ENCODE measurements at places on chromosomes 2 and 18.

DNA sequence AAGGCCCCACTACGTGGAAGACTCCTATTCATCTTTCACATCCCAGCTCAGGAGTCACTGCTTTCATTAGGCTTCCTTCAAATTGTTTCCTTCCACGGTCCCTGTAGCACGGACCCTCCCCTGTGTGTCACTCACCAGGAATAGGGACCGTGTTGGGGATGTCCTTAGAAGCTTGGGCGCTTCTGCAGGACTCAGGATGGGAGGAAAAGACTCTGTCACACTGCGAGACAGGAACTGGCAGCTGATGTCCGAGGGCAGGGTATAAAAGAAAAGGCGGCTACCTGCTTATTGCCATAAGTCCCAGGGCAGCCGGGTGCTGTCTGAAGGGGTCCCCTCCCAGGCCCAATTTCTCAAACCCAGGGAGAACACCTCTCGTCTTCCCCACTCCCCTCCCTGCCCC, 79.1 kb downstream of the BCL2L11 start:
- H3K27ac ChIP-seq, result no peak overlapping the region
- no peak for DNase-seq
- no peak overlapping the region for H3K4me3 ChIP-seq
- H3K4me1 ChIP-seq, result peaks cover 19% of the 10 kb centered on the region
- no peaks in the 10 kb centered on the region for H3K36me3 ChIP-seq
- no peaks in the 10 kb centered on the region for H3K27me3 ChIP-seq

GRCh38 chr2:112849956-112850355, 13.4 kb upstream of the IL1B start:
- no peaks in the 10 kb centered on the region for H3K4me1 ChIP-seq
- H3K27ac ChIP-seq, result no peak overlapping the region
- no peak overlapping the region for H3K4me3 ChIP-seq
- no peaks in the 10 kb centered on the region for H3K27me3 ChIP-seq
- no peak for DNase-seq
- no peaks in the 10 kb centered on the region for H3K36me3 ChIP-seq

DNA sequence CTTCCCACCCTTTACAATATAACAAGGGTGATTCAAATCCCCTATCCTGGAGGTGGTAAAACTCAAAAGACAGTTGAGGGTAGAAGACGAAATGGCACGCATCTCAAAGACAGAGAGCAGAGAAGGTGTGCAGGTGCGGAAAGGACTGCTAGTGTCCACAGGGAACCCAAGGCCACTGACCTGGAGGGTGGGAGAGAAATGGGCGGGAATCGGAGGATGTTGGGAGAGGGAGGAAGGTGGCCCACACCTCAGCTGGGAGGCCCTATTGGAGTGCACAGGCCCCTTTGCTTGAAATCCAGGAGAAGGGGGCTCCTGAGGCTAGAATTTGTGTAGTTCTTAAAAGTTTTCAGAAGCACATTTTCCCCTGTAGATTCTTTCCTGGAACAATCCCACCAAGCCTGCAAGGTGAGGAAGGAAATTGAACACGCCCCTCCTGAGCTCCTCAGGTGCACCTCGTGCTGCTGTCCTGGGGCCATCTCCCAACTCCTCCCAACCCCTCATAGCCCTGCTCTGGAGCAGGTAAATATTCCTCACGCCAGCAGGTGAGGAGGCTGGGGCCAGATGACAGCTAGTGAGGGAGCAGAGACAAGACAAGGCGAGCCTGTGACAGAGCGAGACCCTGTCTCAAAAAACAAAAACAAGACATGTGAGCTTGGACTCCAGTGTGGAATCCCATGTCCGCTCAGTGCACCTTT, 99.3 kb downstream of the MCFD2 start:
- DNase-seq, result no peak
- H3K4me1 ChIP-seq, result peaks cover 12% of the 10 kb centered on the region

GRCh38 chr2:187168720-187169713, 279.0 kb downstream of the CALCRL start:
- DNase-seq, result no peak
- no peak overlapping the region for H3K27ac ChIP-seq
- no peaks in the 10 kb centered on the region for H3K27me3 ChIP-seq
- no peaks in the 10 kb centered on the region for H3K36me3 ChIP-seq

- no peaks in the 10 kb centered on the region for H3K36me3 ChIP-seq
- no peak overlapping the region for H3K4me3 ChIP-seq
- H3K27me3 ChIP-seq, result no peaks in the 10 kb centered on the region
- no peaks in the 10 kb centered on the region for H3K4me1 ChIP-seq
- no peak overlapping the region for H3K27ac ChIP-seq
- DNase-seq, result no peak
Measured at GRCh38 chr18:66872277-66872676, 268.4 kb upstream of the CDH19 start.

DNA sequence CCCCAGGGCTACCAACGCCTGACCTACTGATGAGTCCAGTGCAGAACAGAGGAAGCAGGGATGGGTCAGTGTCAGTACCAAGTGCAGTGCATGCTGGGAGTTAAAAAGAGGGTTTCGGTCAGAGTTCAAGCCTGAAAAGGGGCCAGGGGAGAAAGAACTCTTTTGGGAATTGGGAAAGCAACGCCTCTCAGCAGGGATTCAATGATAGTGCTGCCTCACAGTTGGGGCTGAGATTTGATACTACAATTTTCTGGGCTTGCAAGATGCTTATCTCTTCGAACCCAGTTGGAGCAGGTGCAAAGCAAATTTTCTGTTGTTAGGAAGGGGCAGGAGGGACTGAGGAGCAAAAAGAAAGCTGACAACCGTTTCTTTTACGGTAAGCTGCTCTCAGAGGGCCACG, 82.6 kb downstream of the CERKL start:
- no peak for DNase-seq
- H3K27me3 ChIP-seq, result no peaks in the 10 kb centered on the region
- H3K36me3 ChIP-seq, result no peaks in the 10 kb centered on the region
- no peak overlapping the region for H3K4me3 ChIP-seq
- H3K4me1 ChIP-seq, result no peaks in the 10 kb centered on the region

Measured in thyroid gland (tissue), 4 donors.